ENCODE measurements at places on chromosomes 1 and 21. TPM values are rescaled to one million over a fixed set of nuclear protein-coding genes. Genes with fewer than 3 reads are reported as not detected.

The LRRC3 gene
- 0.60 TPM for total RNA-seq

The LCE6A gene
- not detected for total RNA-seq

The LAMC1 gene
- 124 TPM for total RNA-seq

The KIF14 gene
- 10.2 TPM for total RNA-seq

The SPATC1L gene
- 22.1 TPM for total RNA-seq

The STUM gene
- total RNA-seq, result not detected

All from airway epithelial cell (primary cell).